ENCODE measurements at places on chromosomes 12 and 14. TPM values are rescaled to one million over a fixed set of nuclear protein-coding genes. Genes with fewer than 3 reads are reported as not detected.

GRCh38 chr14:60655119-60655897 lies 6.0 kb upstream of the SIX1 start:
- peaks cover 25% of the 10 kb centered on the region for H3K4me1 ChIP-seq
- H3K4me3 ChIP-seq = no peak overlapping the region
- no peak for DNase-seq
- no peak overlapping the region for H3K27ac ChIP-seq
- no peaks in the 10 kb centered on the region for H3K36me3 ChIP-seq

NRL gene
- 1.6 TPM for total RNA-seq

RCOR1 gene
- total RNA-seq = 97.8 TPM

DNA sequence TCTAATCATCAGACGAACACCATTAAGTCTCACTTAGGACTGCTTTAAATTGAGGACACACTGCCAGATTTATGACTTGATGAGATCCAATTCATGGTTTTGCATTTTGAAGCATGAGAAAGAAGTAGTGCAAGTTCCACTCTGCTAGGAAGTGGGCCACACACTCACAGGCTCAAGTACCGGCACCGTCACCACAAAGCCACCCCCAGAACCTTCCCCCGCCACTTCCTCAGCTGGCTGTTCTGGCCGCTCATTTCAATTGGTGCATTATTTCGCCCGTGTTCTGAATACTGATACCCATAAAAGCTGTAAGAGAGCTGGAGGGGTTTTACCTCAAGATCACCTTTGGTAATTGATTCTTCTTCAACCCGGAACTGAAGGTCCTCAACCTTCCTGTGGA lies 70.1 kb downstream of the CLIP1 start:
- no peaks in the 10 kb centered on the region for H3K4me1 ChIP-seq
- H3K27me3 ChIP-seq = no peaks in the 10 kb centered on the region
- no peak overlapping the region for H3K27ac ChIP-seq
- DNase-seq = no peak
- H3K4me3 ChIP-seq = no peak overlapping the region

DNA sequence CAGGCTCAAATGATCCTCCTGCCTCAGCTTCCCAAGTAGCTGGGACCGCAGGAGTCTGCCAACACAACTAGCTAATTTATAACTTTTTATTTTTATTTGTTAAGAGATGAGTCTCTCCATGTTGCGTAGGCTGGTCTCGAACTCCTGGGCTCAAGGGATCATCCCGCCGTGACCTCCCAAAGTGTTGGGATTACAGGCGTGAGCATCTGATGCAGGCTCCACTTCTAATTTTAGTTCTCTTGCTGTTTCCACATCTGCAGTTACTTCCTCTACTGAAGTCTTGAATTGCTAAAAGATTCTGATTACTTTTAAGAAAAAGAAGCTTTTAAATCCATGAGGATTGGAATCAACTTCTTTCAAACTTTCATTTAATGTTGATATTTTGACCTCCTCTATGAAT lies 13.4 kb upstream of the SNX6 start:
- no peak overlapping the region for H3K27ac ChIP-seq
- no peaks in the 10 kb centered on the region for H3K4me1 ChIP-seq
- H3K27me3 ChIP-seq = no peaks in the 10 kb centered on the region
- H3K36me3 ChIP-seq = no peaks in the 10 kb centered on the region
- no peak for DNase-seq

WSB2 gene
- total RNA-seq = 122 TPM

MEG3 gene
- total RNA-seq = 58.7 TPM

DNA sequence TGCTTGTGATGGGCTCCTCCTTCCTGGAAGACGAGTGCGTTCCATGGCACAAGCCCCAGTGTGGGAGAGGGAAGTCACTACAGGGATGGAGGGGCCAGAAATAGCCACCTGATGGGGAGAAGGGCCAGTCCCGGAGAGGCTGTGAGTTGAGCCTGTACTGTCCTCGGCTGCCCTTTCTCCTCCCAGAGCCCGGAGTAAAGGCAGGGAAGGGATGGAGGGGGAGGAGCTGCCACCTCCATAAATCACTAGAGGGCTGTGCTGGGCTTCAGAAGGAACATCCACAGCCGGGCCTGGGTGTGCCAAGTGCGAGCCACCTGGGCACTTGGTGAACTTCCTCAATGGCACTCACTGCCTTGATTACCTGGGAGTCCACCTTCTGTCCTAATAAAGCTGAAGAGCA lies 110.1 kb downstream of the RBM19 start:
- H3K4me3 ChIP-seq = no peak overlapping the region
- no peaks in the 10 kb centered on the region for H3K27me3 ChIP-seq
- no peaks in the 10 kb centered on the region for H3K36me3 ChIP-seq

RGS6 gene
- total RNA-seq = not detected

TRIP11 gene
- 39.7 TPM for total RNA-seq

TSHR gene
- total RNA-seq = not detected

DNAH10 gene
- 1.1 TPM for total RNA-seq

CD163 gene
- not detected for total RNA-seq

DNA sequence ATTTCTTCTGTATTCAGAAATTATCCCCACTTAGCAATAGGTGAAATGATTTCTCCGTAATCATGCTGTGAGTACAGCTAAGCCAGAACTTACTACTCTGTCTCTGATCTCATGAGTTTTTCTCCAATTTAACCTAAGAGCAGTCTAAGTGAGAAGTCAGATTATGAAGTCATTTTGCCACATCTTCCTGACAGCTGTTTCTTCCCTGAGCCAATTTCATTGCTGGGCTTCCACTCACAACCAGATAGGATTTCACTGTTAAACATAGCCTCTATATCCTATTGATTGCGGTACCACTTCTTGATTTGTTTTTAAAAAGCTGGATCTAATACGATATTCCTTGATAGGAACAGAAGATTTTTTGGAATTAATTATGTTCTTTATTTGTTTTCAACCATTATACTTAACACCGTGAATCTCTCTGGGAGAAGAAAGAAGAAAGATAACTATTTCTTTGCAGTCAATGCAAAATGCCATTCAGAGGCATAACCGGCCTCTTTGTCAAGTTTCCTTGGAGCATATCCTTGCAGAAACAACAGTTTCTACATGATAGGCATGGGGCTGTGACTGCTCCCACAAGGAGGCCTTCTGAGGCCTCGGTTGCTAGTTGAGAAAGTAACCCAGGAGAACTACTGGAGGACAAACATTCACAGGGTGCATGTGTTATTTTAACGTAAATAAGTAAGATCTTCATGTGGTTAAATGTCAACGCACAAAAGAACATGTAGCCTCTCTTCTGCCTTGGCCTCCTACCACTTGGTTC lies 212.2 kb downstream of the NPAS3 start:
- no peak for DNase-seq
- H3K4me3 ChIP-seq = no peak overlapping the region
- no peak overlapping the region for H3K27ac ChIP-seq
- H3K27me3 ChIP-seq = no peaks in the 10 kb centered on the region
- peaks cover 21% of the 10 kb centered on the region for H3K4me1 ChIP-seq
- H3K36me3 ChIP-seq = no peaks in the 10 kb centered on the region

DNA sequence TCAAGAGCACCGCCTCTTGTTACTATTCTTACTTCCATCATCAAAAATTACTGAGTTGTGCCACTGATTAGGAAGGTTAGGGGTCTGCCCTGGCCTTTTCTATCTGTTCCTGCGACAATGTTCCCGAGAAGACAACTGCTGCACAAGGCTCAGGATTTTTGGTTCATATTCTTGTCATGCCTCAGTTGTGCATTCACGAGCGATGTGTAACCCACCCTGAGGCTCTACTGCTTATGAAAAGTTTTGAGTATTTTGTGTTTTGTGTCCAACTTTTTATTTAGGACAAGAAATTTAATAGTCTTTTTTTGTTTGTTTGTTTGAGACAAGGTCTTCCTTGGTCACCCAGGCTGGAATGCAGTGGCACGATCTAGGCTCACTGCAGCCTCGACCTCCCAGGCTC lies 23.1 kb upstream of the LGALS3 start:
- no peak for DNase-seq
- peaks cover 33% of the 10 kb centered on the region for H3K4me1 ChIP-seq
- H3K27ac ChIP-seq = no peak overlapping the region
- no peaks in the 10 kb centered on the region for H3K27me3 ChIP-seq
- H3K36me3 ChIP-seq = no peaks in the 10 kb centered on the region

DNA sequence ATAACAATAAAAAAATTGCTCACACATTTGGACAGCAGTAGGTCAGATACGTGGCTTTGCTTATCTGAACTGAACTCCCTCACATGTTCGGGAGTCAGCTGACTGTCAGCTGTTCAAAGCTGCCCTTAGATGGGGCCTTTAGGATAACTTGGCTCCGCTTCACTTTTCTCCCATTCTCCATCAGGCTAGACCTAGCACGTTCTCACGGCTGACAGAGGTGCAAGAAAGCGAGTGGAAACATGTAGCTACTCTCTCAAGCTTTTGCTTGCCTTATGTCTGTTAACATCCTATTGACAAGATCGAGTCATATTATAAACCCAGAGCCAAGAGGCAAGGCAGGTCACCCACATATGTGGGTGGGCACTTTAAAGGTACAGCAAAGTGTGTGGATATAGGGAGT lies 112.0 kb upstream of the PDZRN4 start:
- H3K27me3 ChIP-seq = no peaks in the 10 kb centered on the region
- H3K27ac ChIP-seq = no peak overlapping the region
- H3K36me3 ChIP-seq = no peaks in the 10 kb centered on the region
- peaks cover 23% of the 10 kb centered on the region for H3K4me1 ChIP-seq

DNA sequence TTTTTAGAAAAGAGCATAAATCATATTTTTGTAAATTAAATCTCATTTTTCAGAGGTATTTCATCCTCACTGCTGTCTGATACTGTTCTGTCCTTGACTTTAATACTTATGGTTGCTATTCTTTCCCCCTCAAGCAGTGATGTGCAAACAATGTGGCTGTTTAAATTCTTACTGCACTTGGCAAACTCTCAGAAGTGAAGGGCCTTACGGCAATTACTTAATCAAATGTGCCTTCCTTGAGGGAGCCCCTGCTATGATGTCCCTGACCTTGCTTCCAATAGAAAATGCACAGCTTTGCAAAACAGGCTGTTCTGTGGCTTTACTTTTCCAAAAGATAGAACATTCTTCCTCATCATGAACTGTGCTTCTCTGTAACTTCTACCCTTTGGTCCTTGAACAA lies 35.2 kb downstream of the UBE3B start:
- no peak for DNase-seq
- H3K4me3 ChIP-seq = no peak overlapping the region
- no peaks in the 10 kb centered on the region for H3K27me3 ChIP-seq

GRCh38 chr14:51719955-51720354 lies 68.2 kb downstream of the FRMD6 start:
- no peak overlapping the region for H3K27ac ChIP-seq
- no peaks in the 10 kb centered on the region for H3K27me3 ChIP-seq
- H3K4me1 ChIP-seq = no peaks in the 10 kb centered on the region
- no peak overlapping the region for H3K4me3 ChIP-seq

OR4K14 gene
- total RNA-seq = not detected

TMEM132C gene
- total RNA-seq = not detected

GRCh38 chr12:30908076-30908721 lies 18.3 kb upstream of the TSPAN11 start:
- DNase-seq = no peak
- H3K27me3 ChIP-seq = no peaks in the 10 kb centered on the region
- no peaks in the 10 kb centered on the region for H3K36me3 ChIP-seq
- peaks cover 36% of the 10 kb centered on the region for H3K4me1 ChIP-seq
- H3K4me3 ChIP-seq = no peak overlapping the region

PMCH gene
- not detected for total RNA-seq

DNA sequence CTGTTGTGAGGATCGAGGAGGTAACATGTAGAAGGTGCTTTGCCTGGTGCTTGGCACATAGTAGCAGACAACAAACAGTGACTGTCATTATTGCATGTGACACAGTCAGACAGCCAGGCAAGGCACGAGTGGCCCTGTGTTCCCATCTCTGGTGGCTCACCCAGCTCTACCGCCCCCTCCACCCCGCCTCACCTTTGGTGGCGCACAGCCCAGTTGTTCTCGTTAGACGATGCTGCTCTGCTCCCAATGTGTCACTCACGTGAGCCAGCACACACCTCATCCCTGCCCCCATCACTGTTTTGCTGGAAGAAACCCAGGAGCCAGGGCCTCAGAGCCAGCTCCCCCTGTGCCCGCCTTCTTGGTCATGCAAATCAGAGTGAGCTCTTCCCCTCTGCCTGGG lies 113.3 kb downstream of the CALM1 start:
- H3K27me3 ChIP-seq = no peaks in the 10 kb centered on the region
- no peak overlapping the region for H3K27ac ChIP-seq
- no peak overlapping the region for H3K4me3 ChIP-seq
- no peaks in the 10 kb centered on the region for H3K4me1 ChIP-seq
- no peaks in the 10 kb centered on the region for H3K36me3 ChIP-seq

SYT1 gene
- 80.9 TPM for total RNA-seq

GRCh38 chr12:95431120-95431519 lies 42.8 kb upstream of the METAP2 start:
- DNase-seq = no peak
- H3K27ac ChIP-seq = no peak overlapping the region
- H3K27me3 ChIP-seq = no peaks in the 10 kb centered on the region
- no peaks in the 10 kb centered on the region for H3K4me1 ChIP-seq
- H3K4me3 ChIP-seq = no peak overlapping the region
- no peaks in the 10 kb centered on the region for H3K36me3 ChIP-seq

DNA sequence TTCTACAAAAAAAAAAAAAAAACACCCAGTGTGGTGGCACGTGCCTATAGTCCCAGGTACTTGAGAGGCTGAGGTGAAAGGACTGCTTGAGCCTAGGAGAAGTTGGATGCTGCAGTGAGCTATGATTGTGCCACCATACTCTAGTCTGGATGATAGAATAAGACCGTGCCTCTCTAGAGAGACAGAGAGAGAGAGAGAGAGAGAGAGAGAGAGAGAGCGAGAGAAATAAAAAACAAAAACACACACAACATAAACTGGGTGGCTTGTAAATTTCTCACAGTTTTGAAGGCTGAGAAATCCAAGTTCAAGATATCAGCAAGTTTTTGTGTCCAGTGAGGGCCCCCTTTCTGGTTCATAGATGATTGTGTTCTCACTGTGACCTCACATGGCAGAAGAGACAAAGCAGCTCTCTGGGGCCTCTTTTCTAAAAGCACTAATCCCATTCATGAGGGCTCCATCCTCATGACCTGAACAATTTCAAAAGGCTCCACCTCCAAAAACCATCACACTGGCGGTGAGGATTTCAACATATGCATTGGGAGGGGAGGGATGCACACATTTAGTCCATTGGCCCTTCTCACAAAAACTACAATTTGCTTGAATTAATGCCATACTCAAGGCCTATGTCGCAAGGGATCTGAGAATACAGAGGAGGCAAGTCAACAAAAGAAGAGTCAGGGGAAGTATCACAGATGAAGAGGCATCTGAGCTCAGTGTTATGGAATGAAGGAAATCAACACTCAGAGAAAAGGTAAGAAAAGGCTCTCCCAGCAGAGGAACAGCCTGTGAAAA lies 94.9 kb downstream of the PPM1H start:
- H3K4me3 ChIP-seq = no peak overlapping the region
- no peak for DNase-seq
- no peaks in the 10 kb centered on the region for H3K27me3 ChIP-seq
- no peaks in the 10 kb centered on the region for H3K36me3 ChIP-seq
- no peaks in the 10 kb centered on the region for H3K4me1 ChIP-seq

DNA sequence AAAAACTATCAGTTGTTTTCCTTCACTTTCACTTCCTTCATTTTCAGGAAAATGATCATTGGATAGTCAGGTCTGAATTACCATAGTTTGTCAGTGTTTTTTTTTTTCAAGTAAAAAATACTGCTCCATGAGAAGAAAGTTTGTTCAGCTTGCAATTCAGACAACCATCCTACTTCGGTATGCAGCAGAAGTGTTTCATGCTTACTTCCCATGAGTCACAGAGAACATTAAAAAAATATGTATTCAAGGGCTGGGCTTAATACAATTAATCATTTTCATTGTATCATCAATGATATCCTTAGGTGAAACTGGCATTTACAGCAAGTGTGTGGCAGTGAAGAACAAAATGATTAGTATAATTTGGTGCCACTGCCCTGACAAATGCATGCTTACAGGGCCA lies 21.6 kb downstream of the PYM1 start:
- H3K27me3 ChIP-seq = no peaks in the 10 kb centered on the region
- no peaks in the 10 kb centered on the region for H3K4me1 ChIP-seq
- H3K27ac ChIP-seq = no peak overlapping the region
- H3K4me3 ChIP-seq = no peak overlapping the region

MED6 gene
- total RNA-seq = 56.8 TPM
